ENCODE measurements at places on chromosomes 1 and 21.
A peak's percentile ranks its signal among the peaks of the same experiment; 100 is the strongest.

DNA sequence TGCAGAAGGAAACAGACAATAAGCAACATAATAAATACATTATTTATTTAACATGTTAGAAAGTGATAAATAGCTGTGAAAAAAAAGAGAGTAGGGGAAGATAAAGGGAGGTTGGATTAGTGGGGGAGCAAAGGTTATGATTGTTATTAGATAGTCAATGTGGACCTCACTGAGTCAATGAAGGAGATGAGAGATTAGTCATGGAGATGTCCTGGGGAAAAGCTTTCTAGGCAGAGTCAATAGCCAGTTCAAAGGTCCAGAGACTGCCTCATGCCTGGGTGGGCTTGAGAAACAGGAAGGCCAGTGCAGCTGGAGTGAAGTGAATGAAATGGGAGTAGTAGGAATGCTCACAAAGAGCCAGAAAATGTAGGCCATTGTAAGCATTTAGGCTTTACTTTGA, 187.1 kb upstream of the CACYBP start:
- no peak for DNase-seq

DNA sequence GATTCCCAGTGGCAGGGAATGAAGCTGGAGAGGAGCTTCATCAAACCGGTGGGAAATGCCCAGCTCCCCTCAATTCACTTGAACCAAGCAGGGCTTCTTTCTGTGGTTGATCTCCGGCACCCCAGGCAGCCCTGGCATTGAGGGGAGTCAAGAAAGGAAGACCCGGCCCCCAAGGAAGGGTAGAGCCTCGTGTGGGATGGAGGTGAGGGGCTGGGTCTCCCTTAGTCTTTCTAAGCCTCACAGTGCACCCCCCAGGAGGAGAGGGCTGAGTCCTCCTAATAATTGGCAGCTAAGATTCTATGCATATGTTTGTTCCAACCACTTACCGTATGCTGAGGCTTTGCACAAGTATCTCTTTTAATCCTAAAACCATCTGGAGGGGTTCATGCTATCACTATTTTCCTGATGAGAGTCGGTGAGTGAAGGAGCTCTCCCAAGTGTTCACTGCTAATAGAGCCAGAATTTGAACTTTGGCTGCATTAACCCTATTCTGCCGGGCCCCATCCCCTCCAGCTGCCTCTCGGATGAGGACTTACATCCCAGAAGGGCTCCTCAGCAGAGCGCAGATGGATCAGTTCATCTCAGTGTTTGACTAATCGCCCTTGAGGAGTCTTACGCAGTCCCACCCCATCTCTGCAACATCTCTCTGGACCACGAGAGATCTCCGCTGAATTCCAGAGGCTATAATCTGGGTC, 33.1 kb upstream of the TMEM51 start:
- DNase-seq: no peak

DNA sequence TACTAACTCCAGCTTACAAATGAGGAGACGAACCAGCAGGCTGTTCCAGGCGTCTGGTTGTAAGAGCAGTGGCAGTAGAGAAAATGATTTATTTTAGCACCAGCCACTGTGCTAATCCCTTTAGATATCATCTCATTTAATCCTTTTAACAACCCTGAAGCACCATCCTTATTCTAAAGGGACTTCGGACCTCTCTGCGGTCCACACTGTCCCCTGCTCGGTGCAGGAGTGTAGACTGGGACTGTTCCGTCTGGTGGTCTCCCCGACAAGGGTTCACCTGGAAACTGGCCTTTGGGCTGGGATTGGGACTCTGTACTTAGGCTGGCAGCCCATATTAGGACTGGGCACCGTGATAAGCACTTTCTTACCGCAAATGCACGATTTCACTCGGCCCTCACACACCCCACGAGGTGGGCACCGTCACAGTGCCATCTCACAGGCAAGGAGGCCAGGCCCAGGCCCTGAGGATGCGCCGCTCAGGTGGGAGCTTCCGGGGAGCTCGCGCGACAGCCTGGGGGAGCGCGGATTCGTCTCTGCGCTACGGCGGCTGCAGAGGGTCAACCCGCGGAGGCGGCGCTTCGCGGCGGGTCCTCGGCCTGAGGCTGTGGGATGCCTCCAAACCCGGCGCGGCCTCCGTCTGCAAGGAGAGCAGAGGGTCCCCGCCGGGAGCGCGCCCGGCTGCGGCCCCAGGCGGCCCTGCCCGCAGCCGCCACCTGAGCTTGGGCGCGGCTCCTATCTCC, 45.2 kb downstream of the ATP1A1 start:
- DNase-seq: peak; percentile 93

- no peak for DNase-seq
Observed at GRCh38 chr1:236865818-236866155, 70.7 kb downstream of the MTR start.

- DNase-seq: peak; percentile 99
Observed at GRCh38 chr21:43810505-43811261, 21.3 kb downstream of the RRP1 start.

DNA sequence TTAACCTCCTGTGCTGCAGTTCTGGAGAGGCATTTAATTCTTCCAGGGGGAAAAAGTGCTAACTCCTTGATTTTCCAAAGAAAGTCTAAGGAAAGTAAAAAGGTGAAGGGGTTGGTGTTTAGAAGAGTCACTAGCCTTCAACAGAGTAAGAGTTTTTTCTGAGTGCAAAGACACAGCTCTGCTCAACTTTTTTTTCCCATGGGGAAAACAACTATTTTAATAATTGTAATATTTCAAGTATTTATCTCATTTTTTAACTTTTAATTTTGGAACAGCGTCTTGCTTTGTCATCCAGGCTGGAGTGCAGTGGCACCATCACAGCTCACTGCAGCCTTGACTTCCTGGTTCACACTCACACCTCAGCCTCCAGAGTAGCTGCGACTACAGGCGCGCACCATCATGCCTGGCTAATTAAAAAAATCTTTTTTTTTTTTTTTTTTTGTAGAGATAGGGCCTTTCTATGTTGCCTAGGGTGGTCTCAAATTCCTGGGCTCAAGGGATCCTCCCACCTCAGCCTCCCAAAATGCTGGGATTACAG, 202.6 kb downstream of the APP start:
- no peak for DNase-seq

Data from activated CD8-positive, alpha-beta memory T cell treated with anti-CD3 and anti-CD28 coated beads, Interleukin-2, amount 50 U/mL, for 48 hours (primary cell).